ENCODE measurements at places on chromosomes 4 and X.

- peak; percentile 60 for DNase-seq
Observed at GRCh38 chrX:45851434-45851991, 650.8 kb upstream of the DIPK2B start.

DNA sequence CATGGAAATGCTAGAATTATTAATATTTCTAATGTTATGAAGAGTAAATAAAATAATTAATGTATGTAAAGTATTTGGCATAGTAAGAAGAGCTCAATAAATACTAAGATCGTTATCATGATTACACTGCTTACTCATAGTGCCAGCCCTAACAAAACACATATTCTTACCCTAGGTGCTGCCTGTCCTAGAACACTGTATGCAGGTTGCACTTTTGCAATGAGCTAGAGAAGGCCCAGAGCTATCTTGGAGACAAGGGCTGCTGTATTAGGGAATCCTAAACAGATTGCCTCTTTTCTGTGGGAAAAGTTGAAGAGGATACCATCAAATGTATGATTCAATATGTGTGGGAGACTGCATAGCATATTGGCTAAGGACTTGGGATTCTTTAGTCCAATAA, 48.0 kb upstream of the TMEM164 start:
- no peak for DNase-seq

DNA sequence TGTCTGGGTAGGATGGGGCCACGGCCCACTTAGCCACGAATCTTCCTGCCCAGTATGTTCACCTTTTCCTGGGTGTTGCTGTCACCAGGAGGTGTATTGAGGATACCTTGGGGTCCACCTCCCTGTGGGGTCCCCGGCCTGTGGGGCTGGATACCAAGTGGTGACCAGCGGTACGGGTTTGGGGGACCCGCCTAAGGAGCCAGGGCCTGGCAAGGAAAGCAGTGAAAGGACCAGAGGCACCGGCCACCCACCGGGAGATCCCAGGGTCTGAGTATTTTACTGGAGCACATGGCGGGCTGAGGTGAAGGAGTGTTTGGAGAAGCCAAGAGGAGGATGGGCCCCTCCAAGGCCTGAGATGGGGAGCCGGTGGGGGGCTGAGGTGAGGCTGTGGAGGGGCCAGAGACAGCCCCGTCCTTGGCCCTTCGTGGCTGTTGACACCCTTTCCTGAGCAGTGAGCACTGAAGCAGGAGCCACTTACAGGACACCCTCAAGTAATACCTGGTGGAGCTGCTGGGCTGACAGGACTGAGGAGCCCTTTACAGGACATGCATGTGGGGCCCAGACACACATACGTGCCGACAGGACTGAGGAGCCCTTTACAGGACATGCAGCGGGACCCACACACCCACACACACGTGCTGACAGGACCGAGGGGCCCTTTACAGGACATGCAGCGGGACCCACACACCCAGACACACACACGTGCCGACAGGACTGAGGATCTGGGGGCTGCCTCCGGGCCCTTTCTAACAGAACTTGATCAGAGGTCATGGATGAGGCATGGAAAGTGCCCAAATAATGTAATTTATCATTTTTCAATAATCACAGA, 38.4 kb downstream of the TMEM271 start:
- DNase-seq, result no peak

GRCh38 chr4:83866834-83867621, 331.1 kb downstream of the GPAT3 start:
- DNase-seq, result no peak

GRCh38 chrX:54785901-54786300, 12.2 kb downstream of the ITIH6 start:
- no peak for DNase-seq

DNA sequence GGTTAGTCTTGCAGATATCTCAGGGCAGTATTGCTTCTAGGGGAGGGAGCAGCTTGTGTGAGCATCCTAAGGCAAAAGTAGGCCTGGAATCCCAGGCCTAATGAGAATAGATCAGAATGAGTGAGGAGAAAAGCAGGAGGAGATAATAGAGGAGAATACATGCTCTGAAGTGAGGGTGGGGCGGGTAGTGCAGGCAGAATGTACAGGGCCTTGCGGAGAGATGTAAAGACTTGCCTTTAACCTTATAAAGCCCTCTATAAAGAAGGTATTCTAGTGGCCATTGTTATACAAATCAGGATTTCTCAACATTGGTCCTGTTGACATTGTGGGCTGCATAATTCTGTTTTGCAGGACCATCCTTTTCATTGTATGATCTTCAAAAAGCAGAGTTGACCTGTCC, 855.3 kb downstream of the PCDH7 start:
- no peak for DNase-seq

DNA sequence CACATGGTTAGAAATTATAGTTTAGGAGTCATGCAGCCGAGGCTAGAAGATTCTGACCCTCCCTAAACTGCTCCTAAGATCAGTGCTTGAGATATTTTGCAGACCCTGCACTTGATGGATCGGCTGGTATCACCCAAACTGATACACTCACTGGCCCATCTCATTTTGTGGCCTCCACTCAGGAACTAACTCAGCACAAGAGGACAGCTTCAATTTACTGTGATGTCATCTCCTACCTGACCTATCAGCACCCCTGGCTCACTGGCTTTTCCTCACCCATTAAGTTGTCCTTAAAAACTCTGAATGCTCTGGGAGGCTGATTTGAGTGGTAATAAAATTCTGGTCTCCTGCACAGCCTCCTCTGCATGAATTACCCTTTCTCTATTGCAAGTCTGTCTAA, 450.9 kb downstream of the PCDH10 start:
- no peak for DNase-seq

- DNase-seq, result no peak
Observed at GRCh38 chr4:84258905-84259830, 239.9 kb downstream of the NKX6-1 start.

GRCh38 chr4:100708776-100709175, 191.0 kb upstream of the EMCN start:
- no peak for DNase-seq

GRCh38 chrX:55451626-55451989, 319 bp upstream of the MAGEH1 start:
- DNase-seq, result no peak

- DNase-seq, result no peak
Observed at GRCh38 chr4:18077808-18078207, 56.3 kb upstream of the LCORL start.

GRCh38 chrX:155065035-155065734, 5.8 kb downstream of the CMC4 start:
- no peak for DNase-seq

Measured in stimulated activated CD4-positive, alpha-beta T cell treated with anti-CD3 and anti-CD28 coated beads, Interleukin-1b, Interleukin-23, amount 100 ng/mL, for 4 hours (primary cell).